Spleen (tissue), 13 donors: ENCODE measurements at places on chromosomes 16 and 17. TPM values are rescaled to one million over a fixed set of nuclear protein-coding genes. Genes with fewer than 3 reads are reported as not detected.
A peak's percentile ranks its signal among the peaks of the same experiment; 100 is the strongest.

DNAH17 gene
- 0.72 TPM for polyA plus RNA-seq

DOC2B gene
- 1.1 TPM for polyA plus RNA-seq

MAZ gene
- polyA plus RNA-seq, result 100 TPM

DNA sequence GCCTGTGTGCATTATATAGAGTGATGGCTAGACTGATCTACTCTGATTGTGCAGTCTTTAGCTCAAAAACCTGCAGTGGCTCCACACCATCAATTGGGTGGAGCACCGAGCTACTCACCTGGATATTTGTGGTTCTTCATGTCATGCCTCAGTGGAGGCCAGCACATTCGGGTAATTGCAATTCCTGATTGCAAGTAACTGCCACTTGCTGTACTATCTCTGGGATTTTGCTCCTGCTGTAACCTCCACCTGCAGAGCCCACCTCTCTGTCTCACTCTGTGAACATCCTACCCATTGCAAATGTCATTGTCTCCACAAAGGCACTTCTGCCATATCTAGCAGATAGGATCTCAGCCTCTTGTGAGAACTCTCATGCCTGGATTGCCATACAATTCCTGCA is 1.7 kb upstream of the CCL1 start:
- no peak for DNase-seq

DNA sequence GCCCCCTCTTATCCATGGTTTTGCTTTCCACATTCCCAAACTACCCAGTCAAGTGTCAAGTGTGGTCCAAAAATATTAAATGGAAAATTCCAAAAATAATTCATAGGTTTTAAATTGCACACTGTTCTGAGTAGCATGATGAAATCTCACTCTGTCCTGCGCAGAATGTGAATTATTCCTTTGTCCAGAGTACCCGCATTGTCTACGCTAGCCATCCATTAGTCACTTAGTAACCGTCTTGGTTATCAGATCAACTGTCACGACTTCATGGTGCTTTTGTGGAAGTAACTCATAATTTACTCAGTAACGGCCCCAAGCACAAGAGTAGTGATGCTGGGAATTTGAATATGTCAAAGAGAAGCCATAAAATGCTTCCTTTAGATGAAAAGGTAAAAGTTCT is 94.9 kb downstream of the SLC39A11 start:
- DNase-seq, result no peak

GRCh38 chr16:30882429-30883310 is 11.2 kb downstream of the BCL7C start:
- DNase-seq, result no peak

DNA sequence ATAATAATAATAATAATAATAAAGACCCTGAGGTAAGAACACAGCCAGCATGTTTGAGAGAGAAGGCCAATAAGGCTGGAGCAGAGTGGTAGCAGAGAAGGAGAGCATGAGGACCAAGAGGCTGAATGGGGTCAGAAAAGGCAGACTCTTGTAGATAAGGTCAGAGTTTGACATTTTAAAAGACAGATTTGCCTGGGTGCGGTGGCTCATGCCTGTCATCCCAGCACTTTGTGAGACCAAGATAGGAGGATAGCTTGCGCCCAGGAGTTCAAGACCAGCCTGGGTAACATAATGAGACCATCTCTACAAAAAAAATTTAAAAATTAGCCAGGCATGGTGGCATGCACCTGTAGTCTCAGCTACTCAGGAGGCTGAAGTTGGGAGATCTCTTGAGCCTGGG is 11.0 kb upstream of the WFIKKN2 start:
- DNase-seq, result peak; percentile 7

DNA sequence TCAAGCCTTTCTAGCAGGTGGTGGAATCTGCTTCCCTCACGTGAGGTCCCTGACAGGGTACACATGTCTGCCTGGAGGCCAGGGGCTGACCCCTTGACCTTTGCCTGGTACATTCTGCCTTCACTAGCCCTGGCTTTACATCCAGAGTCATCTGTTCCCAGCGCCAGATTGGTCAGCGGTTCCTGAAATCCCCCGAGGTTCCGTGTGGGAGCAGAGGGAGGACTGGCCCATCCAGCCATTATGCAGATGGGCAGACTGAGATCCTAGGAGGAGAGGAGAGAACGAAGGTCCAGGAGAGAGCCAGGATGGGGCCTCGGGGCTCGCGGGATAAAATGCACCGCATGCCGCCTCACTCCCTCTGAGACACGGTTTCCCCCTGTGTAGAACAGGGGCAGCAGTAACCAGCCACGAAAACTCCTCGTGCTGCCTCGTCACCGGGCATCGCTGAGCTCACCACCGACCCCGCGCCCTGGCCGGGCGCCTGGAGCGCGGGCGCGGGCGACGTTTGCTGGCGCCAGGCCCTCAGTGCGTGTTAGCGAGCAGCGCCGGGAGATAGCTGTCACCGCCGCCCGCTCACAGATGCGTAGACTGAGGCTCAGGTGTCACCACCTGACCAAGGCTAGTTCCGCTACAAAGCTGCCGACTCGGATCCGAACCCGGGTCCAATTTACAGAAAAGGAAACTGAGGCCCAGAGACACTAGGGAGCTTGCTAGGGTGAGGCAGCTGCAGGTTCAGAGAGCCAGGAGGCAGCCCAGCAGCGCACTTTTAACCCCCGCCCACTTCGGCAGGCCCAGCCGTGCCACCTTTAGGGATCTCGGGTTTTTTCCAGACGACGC is 811 bp upstream of the MAP2K3 start:
- DNase-seq, result peak; percentile 91

GRCh38 chr17:3761036-3761917 is 37.6 kb downstream of the HASPIN start:
- DNase-seq, result no peak

DNA sequence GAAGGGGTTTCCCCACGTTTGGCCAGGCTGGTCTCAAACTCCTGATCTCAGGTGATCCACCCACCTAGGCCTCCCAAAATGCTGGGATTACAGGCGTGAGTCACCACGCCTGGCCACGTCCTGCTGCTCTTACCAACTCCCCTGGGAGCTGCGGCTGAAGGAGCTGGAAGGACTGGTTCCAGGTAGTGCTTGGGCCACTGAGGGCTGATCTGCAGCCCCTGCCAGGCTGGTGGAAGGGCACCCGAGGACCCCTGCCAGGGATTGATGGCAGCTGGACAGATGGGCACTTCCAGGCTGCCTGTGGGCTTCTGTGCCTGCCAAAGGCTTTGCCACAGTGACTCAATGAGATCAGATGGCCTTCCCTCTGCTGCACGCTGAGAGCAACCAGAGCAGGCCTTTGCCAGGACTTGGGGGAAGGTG is 2.3 kb downstream of the OXLD1 start:
- DNase-seq, result no peak

GRCh38 chr17:39699818-39700147 is at the start of gene ERBB2:
Gene ERBB2, plus strand, starts transcription at chr17:39700064. Its CDS starts 175 bp downstream, at chr17:39700239.
- no peak for DNase-seq

DNA sequence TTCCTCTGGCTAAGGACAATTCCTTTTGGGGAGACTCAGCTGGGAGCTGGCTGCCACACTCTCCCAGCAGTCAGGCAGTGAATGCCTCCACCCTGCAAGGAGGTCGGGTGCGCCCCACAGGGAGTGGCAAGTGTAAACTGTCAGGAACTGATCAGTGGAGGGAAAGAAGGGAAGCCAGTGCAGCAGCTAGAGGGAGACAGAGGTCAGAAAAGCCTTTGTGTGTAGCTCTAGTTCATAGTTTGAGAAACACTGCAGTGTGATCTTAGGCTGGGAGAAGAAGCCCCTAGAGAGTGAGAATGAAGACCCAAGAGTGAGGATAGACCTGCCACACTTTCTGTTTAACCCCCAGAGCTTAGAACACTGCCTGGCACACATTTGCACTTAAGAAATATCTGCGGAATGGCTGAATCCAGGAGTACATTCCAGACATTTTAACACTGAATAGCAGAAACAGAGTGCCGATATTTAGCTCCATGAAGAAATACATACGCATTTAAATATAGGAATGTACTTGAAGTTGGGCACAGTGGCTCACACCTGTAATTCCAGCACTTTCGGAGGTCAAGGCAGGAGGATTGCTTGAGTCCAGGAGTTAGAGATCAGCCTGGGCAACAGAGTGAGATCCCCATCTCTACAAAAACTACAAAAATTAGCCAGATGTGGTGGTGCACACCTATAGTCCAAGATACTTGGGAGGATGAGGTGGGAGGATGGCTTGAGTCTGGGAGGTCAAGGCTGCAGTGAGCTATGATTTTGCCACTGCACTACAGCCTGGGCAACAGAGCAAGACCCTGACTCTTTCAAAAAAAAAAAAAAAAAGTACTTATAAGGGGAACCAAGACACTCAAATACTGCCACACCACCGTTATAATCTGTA is 11.1 kb upstream of the SLC5A11 start:
- DNase-seq, result no peak

- no peak for DNase-seq
Measured at GRCh38 chr17:36705283-36705795, 104.0 kb downstream of the MRM1 start.

GRCh38 chr16:3654249-3654991 is at the start of gene DNASE1:
Gene DNASE1, plus strand, starts transcription at chr16:3654691. Its CDS starts 683 bp downstream, at chr16:3655374.
- DNase-seq, result peak; percentile 85

DNA sequence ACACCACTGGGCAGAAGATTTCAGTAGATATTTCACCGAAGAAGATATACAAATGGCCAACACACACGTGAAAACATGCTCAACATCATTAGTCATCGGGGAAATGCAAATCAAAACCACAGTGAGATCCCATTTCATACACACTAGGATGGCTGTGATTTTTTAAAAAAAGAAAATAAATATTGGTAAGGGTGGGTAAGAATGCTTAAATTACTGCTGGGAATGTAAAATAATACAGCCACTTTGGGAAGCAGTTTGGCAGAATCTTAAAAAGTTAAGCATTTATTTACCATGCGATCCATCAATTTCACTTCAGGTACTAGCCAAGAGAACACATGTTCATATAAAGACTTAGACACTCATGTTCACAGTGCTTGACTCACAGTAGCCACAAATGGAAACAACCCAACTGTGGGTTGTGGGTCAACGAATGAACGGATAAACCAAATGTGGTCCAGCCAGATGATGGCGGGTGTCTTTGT is 6.5 kb upstream of the C16orf74 start:
- DNase-seq, result no peak
